ENCODE measurements at places on chromosomes 6 and 20.

DNA sequence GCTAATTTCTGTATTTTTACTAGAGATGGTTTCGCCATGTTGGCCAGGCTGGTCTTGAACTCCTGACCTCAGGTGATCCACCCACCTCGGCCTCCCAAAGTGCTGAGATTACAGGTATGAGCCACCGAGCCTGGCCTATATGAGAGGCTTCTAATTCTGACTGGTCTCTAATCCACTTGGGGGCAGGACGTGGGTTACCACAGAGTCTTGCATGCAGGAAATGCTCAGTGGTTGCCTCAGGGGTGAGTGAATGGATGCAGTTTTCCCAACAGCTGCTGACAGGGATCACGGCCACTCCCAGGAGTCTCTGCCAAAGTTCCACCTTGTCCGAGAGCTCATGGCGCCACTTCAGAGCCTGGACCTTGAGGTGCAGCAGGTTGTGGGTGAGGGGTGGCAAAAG is 6.4 kb upstream of the FANCE start:
- DNase-seq = no peak

DNA sequence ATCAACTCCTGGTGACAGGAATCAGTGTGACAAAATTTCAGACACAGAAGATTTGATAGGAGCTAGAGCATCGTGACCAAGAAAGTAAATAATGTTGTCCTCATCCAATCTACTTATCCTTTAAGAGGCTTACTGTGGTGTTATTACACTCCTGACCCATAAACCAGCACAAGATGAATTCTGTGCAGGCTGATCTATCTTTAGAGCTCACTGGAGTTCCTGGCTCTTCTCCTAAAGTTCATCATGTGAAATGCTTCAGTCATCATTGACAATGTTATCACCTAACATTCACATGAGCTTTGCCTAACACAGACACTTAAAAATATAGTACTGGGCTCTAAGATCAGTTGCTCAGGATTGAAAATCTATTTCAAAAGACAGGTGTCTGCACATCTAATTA is 271.0 kb upstream of the HSF2 start:
- DNase-seq = no peak

DNA sequence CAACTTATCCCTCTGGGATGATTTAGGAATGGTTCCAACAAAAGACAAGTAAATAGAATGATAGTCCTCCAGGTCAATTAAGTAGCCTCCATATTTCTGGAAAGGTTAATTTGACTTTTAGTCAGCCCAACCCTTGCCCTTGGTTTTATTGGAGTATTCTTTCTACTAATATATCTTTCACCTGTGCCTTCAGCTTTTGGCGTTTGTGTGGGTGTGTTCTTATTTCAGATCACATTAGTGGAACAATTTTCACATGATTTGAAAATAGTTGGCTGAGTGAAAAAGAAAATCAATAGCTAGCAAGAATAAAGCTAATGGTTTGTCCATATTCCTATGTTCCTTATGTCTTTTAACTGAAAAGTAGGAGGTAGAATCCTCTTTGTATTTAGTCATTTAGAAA is 239.6 kb upstream of the SGK1 start:
- no peak for DNase-seq

- no peak for DNase-seq
Measured at GRCh38 chr6:73169111-73169510, 56.2 kb downstream of the KHDC1L start.

DNA sequence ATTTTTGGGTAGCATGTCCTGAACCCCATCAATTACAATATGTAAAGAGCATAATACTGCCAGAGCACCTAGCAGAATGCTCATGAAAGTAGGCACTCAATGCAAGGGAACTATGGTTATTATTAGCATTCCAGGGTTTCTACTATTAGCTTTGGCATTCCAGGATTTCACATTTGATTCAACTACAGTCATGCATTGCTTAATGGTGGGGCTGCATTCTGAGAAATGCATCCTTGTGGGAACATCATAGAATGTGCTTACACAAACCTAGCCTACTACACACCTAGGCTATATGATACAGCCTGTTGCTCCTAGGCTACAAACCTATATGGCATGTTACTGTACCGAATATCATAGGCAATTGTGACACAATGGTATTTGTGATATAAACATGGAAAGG is 247.8 kb downstream of the CD83 start:
- no peak for DNase-seq

DNA sequence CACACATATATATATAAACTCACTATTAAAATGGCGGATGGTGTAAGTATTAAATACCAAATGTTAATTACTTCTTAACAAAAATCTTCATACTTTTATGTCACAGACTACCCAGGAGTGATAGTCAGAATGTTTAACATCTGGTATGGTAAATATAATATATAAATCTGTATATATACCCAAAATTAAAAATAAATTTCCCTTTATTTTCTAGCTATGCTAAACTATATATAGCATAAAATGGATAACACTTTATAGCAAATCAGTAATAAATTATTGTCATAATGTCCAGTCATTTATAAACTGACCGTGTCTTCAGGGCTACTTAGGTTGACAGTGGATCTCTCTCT is 37.1 kb downstream of the GSTA2 start:
- DNase-seq = no peak

- no peak for DNase-seq
Measured at GRCh38 chr6:149052350-149053106, 265.0 kb upstream of the TAB2 start.

DNA sequence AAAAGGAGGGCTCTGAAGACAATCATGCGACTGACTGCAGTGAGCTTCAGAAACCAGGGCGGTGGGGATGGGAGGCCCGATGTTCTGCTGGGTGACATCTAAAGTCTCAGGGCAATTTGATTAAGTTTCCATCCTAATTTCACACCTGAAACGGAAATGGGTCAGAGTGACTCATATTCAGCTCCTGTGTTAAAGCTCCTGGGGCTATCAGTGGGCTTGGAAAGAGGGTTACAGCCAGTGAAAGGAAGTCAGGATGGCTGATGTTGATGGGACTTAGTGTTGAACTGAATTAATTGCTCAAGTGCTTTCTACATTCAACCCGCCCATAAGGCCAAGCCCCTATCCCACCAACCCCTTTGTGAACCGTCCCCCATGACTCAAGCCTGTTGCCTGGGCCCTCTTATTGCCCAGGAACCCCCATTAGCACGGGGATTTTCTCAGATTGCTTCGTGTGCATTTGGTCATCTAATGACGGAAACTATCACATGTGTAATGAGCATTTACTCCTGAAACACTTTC is 47.1 kb upstream of the TBC1D7 start:
- no peak for DNase-seq

DNA sequence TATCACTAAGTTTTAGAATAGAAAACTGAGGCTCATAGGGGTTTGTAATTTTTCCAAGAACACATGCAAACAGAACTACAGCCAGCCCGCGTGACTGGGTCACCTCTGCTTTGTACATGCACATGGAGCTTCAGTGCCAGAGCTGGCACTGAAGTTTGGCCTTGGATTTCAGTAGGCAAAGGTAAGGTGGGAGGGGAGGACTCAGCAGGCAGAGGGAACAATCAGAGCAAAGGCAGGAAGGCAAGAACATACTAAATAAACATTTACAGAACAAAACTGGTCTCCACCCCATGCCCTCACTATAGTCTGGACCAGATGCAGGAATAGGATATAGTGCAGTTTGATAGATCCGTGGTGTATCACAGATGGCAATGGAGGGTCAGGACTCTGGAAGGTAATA is 13.6 kb upstream of the ABRACL start:
- no peak for DNase-seq

DNA sequence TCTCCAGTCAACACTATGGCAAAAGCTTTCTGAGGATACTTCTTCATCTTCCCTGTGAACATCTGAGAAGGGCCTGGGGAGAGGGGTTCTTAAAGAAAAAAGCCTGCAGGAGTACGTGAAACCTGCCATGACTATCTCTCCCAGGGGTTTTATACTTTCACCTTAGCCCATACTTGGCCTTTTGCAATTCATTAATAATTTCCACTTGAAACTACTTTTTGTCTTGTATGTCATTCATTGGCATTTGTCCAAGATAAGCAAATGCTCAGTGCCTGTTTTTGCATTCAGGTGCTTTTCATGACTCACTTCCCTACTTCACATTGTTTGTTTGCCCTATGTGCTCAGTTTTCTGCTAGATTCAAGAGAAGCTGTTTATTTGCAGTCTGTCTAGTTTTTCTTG is 580.3 kb upstream of the GJE1 start:
- no peak for DNase-seq

DNA sequence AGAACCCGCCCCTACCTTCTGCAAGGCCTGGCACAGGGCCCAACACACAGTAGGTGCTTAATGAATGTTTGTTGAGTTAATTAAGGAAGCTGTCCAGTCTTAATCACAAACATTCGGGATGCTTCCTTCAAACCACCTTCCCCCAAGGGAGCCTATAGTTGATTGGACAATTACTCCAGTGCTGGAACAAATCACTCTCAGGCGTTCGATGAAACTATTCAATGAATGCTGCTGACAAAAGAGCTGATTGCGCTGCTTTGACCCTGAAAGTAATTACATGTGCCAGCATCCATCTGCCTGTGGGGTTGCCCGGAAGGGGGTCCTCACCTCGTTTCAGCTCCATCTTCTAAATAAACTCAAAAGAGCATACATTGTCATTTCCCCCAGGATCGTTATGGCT is 112.0 kb upstream of the SRSF6 start:
- no peak for DNase-seq

- DNase-seq = no peak
Measured at GRCh38 chr6:81562169-81562568, 190.3 kb downstream of the TENT5A start.

- DNase-seq = no peak
Measured at GRCh38 chr6:129440691-129441090, 269.3 kb downstream of the ARHGAP18 start.
